ENCODE measurements at places on chromosomes 4 and X.

DNA sequence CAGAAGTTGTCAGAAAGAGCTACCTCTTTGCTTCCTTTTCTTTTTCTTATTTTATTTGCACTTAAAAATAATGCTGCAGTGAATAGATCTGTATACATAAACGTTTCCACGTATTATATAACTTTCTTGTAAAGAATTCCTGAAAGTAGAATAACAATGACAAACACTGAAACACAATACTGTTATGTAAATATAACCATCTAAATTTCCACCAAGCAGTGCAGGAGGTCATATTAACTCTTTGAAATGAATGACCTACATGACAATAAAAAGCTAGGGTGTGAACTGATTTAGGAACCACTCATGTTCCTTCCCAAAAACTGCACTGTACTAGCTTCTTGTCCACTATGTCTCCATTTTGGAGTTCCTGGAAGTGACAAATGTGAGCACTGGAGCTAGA lies 85.8 kb downstream of the COX18 start:
- no peak for DNase-seq

DNA sequence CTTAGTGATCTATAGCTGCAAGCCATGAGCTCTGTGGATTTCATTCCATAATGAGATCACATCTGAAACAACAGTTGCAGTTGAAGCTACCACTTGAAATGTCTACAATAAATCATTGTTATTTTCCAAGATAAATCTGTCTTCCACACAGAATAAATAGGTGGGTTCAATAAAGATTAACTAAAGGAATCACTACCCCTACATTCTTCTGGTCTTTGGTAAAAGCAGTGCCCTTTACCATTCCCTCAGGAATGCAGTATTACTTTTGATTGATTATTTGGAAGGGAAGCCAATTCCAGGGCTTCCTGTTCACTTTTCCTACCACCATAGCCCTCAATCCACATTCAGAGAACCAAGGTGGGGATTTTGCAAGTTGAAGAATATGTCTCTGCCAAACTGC lies 38.9 kb upstream of the MAP9 start:
- DNase-seq: no peak

DNA sequence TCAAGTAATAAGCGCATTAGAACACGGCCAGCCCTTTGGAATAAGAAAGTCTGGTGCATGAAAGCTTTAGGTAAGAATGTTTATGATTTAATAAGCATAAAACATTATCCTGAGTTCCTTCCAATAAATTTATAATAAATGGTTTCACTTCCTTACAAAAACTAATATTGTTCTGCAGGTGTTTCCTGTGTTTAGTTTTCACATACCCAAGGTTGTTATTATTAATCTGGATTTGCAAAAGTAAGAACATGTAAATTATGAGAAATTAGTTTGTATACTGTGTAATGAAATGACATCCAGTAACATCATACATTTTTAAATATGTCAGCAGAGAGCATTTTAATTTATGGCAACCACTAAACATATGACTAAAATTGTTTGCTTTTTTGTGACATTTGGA lies 72.1 kb downstream of the BANK1 start:
- no peak for DNase-seq

DNA sequence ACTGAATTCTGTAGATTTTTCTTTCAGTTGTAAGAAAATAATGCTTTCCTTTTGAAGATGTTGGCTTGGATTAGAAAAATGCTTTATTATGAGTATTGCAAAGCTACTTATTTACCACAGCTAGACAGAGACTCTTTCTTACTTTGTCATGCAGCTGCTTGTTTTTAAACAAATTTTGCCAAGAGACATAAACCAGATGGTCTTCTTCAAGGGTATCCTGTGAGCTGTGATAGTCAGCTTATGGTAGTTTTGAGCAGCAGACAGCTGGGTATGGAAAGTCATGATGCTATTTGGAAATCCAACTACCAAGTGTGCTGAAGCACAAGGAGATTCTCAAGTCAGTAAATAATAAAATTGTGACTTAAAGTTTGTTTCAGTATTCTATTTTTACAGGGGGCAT lies 941.5 kb downstream of the DMD start:
- DNase-seq: no peak

GRCh38 chr4:116636917-116637316 lies 448.5 kb downstream of the TRAM1L1 start:
- no peak for DNase-seq

DNA sequence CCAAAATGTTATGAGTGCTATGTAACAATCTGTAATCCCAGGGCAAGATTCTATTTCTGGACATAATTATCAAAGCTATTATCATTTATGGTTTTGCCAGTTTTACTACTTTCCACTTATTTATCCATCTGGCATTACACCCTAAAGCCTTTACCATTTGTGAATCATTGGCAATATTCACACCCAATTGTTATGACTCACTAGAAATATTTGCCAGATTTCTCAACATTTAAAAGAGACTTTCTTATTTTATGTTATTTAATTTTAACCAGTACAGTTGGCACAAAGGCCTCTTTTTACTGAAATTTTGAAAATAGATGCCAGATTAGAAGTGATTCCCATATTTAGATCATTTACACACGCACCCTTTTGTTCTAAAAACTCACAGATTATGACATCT lies 242.7 kb upstream of the WDFY3 start:
- no peak for DNase-seq

DNA sequence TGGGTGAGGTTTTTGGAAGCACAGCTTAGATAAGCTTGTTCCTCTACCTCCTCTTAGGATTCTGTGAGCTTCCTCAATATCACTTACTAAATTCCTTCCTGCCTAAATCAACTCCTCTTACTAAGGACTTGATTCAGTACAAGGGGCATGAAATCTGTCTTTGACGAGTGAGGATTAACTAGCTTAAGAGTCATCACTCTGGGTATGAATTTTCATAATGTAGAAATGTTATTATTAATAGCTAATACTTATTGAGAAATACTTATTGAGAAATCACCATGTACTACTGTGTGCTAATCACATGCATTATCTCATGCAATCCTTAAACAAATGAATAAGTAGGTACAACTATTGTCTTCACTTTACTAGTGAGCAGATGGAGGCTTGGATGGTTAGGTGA lies 28.6 kb downstream of the TRPC3 start:
- DNase-seq: no peak

GRCh38 chr4:138972956-138973801 lies 42.4 kb upstream of the NOCT start:
- no peak for DNase-seq

DNA sequence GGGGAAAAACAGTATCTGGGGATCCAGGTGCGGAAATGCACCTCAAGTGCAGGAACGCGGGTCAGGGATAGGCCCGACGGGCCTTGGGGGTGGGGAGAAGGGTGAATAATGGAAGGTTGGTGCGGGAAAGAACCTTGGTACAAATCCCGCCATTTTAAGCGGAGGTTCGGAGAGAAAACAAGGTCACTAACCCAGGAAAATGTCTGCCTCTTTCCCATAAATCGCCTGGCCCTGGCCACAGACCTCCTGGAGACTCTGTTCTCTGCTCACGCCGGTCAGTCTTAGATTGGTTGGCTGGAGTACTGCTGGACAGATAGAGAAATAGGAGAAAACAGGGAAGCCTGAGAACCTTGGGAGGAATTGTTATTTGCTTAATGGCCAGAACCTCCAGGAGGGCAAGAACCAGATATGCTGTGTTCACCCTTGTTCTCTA lies 897 bp upstream of the FBXL5 start:
- DNase-seq: no peak

- no peak for DNase-seq
These were observed 38.5 kb downstream of the GPM6A start for GRCh38 chr4:175773566-175773965.

- no peak for DNase-seq
These were observed 7.2 kb downstream of the TIMM17B start for GRCh38 chrX:48890296-48890925.

- no peak for DNase-seq
These were observed 41.3 kb downstream of the ACSL4 start for GRCh38 chrX:109691752-109692151.

- DNase-seq: no peak
These were observed at the start of gene LRRC66 for GRCh38 chr4:52019936-52020657. TSS of gene LRRC66 (minus strand) at chr4:52020363. CDS start at chr4:52017613, 2,750 bp downstream.

DNA sequence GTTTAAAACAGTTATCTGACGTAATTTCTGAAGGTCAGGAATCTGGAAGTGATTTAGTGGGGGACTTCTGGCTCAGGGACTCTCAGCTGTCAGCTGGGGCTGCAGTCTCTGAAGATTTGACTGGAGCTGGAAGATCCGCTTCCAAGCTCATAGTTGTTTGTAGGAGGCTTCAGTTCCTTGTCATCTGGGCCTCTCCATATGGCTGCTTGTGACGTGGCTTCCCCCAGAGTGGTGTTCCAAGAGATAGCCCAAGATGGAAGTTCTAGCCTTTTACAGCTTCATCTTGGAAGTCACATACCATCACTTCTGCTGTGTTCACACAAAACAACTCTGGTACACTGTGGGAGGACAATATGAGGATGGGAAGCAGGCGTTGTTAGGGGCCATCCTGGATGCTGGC lies 2.1 kb downstream of the MPC1L start:
- no peak for DNase-seq

DNA sequence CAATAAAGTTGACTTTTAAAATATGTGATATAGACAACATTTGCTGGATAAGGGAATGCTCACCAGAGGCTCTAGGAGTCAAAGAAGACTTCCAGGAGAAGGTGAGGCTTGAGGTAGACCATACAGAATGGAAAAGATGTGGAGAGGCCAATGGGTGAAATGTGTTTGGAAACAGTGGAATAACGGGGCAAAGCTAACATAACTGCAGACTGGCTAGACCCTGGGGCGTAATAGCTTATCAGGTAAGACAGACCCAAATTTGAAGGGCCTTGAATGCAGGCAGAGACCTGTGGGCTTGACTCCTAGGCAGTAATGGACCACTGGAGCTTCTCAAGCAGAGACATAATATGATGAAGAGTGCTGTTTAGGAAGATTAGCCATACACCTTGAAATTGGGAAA lies 25.4 kb downstream of the GPC3 start:
- DNase-seq: no peak

DNA sequence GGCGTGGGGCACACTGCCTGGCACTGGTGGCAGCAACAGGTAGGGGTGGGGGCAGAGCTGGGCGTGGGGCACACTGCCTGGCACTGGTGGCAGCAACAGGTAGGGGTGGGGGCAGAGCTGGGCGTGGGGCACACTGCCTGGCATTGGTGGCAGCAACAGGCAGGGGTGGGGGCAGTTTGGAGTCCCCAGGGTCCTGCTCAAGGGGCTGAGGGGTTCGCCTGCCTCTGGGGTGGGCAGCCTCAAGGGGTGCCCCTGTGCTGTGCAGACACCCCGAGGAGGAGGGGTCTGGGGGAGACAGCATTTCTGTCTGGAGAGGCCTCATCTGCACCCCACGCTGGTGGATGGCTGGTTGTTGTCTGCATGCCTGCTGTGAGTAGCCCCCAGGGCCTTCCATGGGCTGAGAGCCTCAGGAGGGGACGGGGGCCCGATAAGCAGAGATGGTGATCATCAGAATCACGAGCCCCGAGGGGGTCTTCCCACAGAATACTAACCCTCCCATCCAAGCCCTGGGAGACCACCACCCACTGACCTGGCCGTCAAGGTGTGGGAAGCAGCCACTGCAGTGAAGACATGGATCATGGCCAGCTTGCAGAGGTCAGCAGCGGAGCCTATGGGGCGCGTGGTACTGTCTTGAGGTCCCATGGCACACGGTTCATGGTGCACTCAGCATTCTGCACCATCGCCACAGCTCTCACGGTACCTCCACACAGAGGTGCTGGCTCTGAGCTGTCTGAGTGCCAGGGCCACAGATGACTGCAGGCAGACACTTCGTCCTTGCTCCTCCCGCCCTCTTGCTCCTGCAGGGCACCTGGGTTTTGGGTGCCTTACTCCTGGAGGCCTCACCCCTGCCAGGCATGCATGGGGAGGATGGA lies 21.5 kb downstream of the NAT8L start:
- no peak for DNase-seq

- DNase-seq: no peak
These were observed 83.9 kb downstream of the ARHGAP10 start for GRCh38 chr4:147815741-147816140.

DNA sequence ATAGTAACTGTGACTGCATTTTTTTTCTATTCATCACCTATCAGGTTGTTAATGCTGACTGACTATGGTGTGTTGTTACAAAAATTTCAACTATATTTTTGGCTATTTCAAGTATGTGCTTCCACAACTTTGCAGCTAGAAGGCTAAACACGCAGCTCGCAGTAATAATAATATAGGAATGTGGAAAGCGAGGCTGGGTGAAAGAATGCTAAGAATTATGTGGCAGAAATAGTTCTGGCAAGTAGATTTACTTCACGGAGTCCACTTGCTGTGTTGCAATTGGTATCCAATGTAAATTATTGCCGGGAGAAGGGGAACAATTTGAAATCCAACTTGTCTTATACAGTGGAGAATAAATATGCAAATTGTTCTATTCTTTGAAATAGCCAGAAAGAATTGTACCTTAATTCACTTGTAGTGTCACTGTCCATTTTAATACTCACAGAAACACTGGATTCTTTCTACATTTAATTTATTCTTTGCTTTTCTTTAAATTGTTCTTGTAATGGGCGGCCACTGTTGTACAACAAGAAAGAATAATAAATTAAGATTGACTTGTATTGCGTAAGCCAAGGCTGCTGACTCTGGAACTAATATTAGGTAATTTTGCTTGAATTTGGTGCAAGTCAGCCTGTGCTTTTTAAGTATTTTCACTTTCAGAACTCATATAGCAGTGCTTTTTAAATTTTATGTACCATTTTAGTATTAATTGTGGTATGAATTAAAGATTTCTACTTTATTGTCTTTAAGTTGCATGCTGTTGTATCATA lies 154.9 kb downstream of the FRMPD4 start:
- DNase-seq: no peak

GRCh38 chr4:61714387-61714911 lies 514.3 kb downstream of the ADGRL3 start:
- DNase-seq: no peak

- no peak for DNase-seq
These were observed 421.8 kb downstream of the GBA3 start for GRCh38 chr4:23114538-23114937.

DNA sequence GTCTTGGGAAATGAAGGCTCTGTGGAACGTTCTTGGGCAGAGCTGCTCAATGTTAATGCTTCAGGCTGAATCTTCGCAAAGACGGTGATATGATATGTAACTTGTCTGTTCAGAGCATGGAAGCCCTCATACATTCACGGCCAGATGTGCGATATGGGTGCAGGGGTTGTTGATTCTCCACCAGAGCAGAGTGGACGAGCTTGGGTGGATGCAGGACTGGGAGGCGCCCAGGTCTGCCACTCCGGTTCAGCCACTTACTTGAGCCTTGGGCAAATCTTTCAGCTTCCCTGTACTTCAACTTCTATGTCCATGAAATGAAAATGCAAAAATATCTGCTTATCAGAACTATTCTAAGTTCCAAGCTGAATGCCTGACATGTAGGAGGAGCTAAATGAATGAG lies 47.4 kb upstream of the MND1 start:
- no peak for DNase-seq

All from SK-N-MC (cell line).